EL (cell line): ENCODE measurements at places on chromosomes 12 and 14.

- DNase-seq, result no peak
Observed at GRCh38 chr12:125882141-125882540, 816.9 kb downstream of the AACS start.

GRCh38 chr12:127235761-127236160 lies 1031.2 kb upstream of the TMEM132C start:
- no peak for DNase-seq

DNA sequence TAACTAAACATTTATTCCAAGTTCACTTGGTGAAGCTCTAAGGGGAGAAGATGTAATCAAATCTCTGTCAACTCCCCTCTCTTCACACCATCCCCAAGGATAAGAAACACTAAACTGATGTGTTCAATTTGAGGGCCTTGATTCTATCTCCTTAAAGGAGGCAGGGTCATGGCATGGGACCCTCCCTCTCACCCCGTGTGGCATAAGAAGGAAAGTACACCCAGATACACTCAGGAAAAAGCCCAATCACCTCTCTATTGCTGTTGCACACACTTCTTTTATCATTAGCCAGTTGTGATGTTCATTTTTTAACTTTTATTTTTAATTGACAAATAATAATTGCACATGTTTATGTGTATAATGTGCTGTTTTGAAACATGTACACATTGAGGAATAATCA lies 35.1 kb downstream of the WASHC3 start:
- DNase-seq, result no peak

DNA sequence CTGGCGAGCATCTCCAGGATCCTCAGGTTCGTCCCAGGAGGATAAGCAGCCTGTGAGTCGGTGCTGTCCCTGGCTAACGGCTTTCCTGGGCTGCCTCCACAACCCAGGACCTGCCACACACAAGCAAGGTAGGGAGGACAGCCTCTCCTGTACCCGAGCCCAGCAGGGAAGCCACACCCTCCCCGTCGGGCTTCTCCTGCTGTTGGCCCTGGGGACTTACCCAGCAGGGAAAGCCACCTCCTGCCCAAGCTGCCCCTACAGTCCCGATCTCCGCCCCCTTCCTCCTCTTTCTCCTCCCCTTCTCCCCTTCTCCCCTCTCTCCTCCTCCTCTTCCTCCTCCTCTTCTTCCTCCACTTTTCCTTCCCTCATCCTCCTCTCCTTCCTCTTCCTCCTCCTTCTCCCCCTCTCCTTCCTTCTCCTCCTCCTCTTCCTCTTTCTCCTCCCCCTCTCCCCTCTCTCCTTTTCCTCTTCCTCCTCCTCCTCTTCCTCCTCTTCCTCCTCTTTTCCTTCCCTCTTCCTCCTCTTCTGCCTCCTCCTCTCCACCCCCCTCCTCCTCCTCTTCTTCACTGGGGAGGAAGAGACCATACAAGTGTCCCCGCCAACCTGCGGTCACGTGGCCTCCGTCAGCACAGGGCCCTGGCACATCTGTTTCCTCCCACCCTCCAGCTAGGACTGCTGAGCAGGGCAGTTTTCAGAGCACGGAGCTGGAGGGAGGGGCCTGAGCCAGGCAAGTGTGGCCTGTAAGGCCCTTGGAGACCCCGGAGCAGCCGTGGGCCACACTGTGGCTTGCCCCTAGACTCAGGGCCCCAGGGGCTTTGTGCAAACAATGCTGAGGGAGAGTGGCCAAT lies 17.3 kb upstream of the RFLNA start:
- no peak for DNase-seq

- no peak for DNase-seq
Observed at GRCh38 chr12:115709540-115710011, 567.9 kb downstream of the MED13L start.

DNA sequence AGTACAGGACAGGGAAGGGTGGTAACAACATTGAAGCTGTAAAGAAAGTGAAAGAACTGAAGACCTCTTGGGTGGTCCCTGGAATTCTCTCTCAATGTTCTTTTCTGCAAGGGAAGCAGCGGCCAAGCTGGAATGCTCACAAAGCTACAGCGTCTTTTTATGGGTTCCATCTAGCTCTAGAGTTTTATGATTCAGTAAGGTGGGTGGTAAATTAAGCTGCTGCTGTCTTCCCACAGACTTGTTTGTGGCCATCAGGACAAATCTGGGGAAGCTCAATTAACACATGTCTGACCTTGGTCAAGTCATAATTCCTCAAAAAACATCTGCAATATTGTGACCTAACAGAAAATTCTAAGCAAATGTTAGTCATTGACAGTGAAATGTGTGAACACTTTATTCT lies 139.1 kb downstream of the MED13L start:
- DNase-seq, result peak; percentile 29

- DNase-seq, result no peak
Observed at GRCh38 chr14:73250317-73250713, 13.0 kb downstream of the PAPLN start.

DNA sequence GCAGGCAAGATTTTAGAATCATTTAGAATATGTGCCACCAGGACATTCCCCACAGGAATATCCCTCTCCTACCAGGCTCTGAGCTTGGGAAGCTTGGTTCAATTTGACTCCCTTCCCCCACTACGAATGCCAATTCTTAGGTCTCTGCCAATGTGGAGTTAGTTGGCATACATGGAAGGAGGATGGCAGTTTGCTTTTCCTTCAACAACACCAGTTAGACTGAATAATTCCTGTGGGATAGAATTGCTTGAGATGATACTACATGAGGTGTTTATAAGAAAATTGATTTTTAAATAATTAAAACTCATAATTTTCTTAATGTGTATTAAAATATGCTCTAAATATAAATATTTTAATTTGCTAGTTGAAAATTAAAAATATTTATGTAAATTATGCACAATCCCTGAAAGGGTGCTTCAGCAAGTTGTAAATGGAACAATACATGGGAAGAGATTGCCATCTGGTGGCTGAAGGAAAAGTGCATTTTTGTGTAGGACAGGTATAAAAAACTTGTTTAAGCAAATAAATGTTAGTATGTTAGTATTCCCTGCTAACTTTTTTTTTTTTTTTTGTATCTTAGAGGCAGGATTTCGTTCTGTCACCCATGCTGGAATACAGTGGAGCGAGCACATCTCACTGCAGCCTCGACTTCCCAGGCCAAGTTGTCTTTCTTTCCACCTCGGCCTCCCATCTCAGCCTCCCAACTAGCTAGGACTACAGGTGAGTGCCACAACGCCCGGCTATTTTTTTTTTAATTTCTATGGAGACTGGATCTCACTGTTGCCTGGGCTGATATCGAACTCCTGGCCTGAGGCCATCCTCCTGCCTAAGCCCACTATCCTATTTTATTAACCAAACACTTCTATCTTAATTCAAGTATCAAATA lies 25.8 kb upstream of the STRAP start:
- DNase-seq, result peak; percentile 69

GRCh38 chr12:99223579-99223978 lies 424.0 kb upstream of the GARIN6 start:
- DNase-seq, result no peak

- DNase-seq, result no peak
Observed at GRCh38 chr12:128971802-128972201, 118.5 kb downstream of the GLT1D1 start.

- peak; percentile 69 for DNase-seq
Observed at GRCh38 chr12:1500095-1500801, 94.1 kb downstream of the FBXL14 start.

GRCh38 chr14:100071545-100071944 lies 6.3 kb downstream of the EVL start:
- no peak for DNase-seq

DNA sequence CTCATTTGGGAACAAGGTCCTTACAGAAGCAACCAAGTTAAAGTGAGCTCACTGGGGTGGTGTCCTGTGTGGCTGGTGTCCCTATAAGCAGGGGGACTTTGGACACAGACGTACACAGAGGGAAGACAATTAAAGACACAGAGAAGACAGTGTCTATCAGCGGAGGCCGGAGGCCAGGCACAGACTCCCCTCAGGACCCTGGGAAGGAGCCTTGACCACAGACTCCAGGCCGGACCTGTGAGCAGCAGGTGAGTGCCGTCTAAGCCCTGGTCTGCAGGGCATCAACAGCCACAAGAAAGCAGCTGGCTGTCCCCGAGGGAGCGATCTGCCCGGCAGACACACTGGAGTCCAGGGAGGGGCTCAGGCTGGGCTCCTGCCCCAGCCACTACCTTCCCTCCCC lies 219.1 kb upstream of the C14orf180 start:
- DNase-seq, result no peak

DNA sequence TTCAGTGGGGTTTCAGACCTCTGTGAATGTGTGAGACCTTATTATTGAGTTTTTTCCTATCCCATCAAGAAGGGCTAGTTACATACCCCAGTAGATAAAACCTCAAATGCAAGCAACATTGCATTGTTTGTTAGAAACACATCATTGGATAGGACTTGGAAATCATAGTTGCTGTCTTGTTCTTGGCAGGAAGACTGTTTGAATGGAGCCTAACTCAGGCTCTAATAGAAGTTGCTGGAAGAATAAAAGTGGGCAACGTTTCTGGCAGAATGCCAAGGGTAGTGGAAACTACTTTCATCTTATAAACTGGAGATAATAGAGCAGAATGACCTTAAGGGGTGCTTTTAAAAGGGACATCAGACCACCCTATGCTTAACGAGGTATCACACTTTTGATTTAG lies 9.9 kb upstream of the PTHLH start:
- no peak for DNase-seq

DNA sequence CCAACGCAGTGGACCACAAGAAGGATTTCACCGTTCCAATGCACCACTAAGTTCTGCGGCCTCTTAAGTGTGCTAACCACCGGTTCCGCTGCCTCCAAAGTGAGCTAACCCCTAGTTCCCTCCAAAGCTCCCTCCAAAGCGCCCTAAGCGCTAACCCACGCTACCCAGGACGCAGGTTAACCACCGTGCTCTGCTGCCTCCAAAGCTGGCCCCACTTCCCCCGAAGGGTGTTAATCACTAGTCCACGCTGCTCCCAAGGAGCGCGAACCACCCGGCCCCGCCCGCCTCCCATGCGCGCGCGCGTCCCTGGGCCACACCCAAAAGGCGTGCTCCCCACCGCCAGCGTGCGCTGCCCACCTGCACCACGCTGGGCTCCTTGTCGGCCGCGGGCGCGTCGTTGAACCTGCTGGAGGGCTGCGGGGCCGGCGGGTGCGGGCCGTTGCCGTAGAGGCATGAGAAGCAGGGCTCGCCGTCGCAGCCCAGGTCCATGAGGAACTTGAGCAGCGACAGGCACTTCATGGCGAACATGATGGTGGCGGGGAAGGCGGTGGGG lies 11.7 kb downstream of the FAM181A start:
- DNase-seq, result no peak

DNA sequence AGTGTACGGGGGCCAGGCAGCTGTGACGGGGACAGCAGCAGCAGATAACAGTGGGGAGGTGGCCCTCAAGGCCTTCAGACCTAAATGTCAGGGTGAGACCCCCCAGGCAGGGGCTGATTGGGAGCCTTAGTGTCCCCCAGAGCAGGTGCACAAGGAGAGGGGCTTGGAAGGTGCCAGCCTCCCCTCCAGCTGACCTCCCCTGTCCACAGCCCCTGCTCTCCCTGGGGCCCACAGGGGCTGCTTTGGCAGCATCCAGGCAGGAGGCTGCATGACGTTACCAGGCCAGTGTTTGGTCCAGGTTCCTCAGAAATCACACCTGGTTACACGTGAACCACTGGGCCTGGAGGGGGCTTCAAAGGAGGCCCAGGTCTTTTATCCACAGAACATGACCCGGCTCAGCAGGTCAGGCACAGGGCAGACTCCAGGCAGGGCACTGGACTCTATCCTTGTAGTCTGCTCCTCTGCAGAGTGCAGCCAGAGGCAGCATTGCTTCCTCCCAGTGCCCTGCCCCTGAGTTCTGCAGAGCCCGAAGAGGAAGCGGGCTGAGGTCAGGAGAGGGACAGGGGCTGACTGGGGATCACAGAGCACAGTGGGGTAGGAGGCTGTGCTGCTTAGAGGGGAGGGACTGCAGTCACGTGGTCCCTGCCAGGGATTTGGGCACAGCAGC lies 2.6 kb upstream of the TRMT61A start:
- no peak for DNase-seq

GRCh38 chr12:114274131-114274530 lies 131.8 kb downstream of the TBX5 start:
- DNase-seq, result no peak

DNA sequence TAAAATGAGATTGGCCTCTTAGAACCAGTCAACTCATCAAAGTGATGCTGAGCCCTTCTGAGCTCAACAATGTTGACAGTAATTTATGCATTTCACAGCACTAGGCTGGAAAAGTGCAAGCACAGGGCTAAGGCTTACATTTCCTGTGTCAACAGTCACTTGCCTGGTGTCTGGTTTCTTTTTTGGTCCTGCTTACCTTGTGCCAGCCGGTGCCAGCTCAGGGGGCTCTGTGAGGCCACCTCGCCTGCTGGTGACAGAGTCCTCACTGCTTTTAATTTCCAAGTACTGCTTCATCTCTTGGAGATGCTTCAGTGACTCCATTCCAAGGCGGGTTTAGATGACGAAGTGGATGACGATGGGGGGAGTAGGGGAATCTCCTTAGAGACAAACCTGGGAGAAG lies 53.1 kb upstream of the KCNA1 start:
- DNase-seq, result no peak

DNA sequence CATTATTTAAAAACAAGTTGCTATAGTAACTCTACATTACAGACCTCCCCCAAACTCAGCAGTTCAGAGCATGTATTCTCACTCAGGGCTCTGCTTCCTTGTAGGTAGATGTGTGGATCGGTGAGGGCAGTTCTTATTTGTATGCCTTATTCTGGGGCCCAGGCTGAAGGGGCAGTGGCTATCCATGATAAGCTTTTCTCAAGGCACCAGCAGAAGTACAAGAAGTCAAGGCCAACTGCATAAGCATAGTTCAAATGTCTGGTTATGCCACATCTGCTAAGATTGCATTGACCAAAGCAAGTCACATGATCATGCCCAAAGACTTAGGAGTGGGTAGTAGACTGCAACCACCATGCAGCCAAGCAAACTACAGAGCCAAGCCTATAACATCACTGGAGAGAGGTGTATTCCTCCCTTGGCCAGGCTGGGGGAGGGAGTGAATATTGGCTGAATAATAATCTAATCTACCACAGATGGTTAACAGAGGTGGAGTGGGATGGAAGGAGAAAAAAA lies 4.6 kb downstream of the PSEN1 start:
- no peak for DNase-seq

GRCh38 chr12:2924019-2924418 lies 33.3 kb downstream of the TULP3 start:
- peak; percentile 27 for DNase-seq

- DNase-seq, result no peak
Observed at GRCh38 chr14:59450716-59451115, 14.5 kb downstream of the GPR135 start.
